ENCODE measurements at places on chromosomes 12 and 14.

- no peak for DNase-seq
These were observed 45.2 kb downstream of the WDHD1 start for GRCh38 chr14:54981698-54982097.

DNA sequence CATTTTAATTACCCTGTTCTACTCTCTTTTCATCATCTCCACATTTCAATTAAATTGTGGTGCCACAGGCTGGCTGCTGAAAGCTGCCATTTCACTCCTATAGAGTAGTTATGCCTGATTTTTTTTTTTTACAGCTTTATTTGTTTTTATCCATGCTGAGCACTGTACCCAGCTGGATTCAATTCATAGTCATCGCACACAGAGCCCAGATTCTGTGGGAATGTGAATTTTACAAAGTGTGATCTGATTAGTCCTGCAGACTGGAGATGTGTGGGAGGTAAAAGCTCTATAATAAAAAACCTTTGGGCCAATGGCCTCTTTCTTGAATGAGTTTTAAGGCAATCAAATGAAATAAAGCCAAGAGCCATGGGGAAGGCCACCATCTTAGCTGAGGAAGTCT is 190.2 kb downstream of the ANO4 start:
- no peak for DNase-seq

DNA sequence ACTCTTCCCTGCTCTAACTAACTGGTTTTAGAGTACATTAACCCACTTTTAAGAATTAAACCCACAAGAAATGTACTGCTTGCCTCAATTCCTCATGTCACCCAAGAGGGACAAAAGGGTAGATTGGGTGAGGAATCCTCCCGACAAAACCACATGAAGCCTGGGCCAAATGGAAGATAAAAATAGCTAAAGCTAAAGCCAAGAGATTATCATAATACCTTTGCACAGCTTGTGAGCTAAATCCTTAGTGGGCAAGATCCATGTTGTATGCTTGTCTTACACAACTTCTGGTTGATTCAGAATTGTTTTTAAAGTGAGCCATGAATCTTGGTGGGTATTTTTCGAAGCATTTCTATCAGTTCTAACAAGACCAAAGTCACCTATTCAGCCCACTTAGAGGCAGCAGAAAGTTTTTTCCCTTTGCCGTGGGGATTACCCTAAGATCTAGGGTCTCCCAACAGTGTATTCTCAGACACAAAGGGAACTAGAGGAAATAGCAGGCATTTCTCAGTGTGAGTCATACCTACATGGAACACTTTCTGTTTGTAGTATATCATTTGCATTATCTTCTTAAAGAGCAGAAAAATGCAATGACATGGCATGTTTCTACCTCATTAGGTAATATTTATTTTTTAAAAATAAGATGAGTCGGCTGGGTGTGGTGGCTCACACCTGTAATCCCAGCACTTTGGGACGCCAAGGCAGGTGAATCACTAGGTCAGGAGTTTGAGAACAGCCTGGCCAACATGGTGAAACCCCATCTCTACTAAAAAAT is 616.6 kb downstream of the KCNH5 start:
- DNase-seq = no peak

DNA sequence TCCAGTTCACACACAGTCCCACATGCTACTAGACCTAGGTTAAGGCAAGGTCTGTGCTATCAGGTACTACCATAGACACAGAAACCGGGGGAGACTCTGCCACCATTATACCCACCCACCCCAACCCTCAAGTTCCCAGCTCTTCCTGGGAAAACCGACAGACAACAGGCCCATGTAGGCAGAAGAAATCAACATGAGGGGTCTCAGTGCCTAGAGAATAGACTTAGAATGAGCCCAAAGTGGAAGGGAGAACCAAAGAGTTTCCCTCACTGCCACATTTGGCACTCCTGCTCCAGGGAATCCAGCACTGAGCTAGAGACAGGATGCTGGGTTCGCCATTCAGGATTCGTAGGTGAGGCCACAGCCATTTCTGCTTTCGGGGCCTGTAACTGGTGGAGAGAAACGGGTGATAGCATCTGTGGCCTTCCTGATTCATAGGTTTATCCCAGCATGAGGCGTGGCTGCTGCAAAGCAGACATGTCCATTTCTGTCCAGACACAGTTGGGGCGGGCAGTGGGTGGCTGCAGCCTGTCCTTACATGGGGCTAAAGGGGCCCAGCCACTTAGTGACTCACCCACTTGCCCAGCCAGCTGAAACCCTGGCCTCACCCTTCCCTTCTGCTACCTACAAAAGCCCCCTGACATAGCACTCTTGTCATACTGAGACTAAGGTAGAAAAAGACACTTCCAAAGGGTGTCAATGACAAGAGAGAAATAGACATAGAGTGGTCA is 69.4 kb downstream of the IRF2BPL start:
- DNase-seq = peak; percentile 47

- no peak for DNase-seq
These were observed 49.1 kb downstream of the FAM222A start for GRCh38 chr12:109762673-109763191.

DNA sequence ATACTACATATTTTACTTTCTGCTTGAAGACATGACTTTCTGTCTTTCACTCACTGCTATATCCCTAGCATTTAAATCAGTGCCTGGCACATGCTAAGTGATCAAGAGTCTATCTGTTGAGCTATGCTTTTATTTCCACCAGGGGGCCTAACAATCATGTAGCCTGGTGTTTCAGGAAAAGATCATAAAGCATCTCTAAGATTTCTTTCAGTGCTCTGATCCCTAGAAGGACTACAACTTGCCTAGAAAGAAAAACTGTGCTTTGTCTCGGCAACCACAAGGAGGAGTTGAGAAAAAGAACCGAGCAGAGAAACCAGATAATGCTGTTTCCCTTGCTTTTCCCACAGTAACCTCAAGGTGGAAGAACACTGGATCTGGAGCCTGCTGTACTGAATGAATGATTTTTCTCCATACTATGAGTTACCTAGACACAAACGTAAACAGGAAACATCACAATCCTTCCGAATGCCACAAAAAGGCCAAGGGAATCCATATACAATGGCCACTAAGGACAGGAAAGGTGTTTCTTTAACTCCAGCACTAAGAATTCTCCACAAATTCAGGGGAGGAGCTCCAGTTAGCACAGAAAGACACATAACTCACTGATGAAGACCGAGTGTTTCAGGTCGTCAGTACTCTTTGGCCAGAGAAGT is 1.2 kb downstream of the CRY1 start:
- no peak for DNase-seq

DNA sequence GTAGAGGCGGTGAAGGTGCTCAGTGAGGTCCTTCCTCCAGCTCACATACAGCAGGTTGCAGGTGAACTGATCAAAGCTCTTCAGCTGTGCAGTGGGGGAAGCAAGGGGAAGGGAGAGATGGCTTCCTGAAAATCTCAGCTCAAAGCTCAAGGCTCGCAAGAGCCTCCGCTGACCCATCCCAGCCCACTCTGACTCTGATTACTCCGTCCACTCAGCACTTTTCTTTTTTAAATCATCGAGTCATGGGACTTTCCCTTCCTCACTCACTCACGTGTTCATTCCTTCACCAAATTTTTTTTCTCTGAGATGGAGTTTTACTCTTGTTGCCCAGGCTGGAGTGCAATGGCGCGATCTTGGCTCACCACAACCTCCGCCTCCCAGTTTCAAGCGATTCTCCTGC is 4.7 kb downstream of the ABCD4 start:
- no peak for DNase-seq

DNA sequence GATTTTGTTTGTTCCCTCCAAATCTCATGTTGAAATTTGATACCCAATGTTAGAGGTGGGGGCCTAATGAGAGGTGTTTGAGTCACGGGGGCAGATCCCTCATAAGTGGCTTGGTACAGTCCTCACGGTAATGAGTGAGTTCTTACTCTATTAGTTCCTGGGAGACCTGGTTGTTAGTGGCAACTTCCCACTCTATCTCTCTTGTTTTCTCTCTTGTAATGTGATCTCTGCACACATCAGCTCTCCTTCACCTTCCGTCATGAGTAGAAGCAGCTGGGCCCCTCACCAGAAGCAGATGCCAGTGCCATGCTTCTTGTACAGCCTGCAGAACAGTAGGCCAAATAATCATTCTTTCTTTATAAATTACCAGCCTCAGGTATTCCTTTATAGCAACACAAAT is 29.6 kb upstream of the KCNK10 start:
- DNase-seq = no peak

DNA sequence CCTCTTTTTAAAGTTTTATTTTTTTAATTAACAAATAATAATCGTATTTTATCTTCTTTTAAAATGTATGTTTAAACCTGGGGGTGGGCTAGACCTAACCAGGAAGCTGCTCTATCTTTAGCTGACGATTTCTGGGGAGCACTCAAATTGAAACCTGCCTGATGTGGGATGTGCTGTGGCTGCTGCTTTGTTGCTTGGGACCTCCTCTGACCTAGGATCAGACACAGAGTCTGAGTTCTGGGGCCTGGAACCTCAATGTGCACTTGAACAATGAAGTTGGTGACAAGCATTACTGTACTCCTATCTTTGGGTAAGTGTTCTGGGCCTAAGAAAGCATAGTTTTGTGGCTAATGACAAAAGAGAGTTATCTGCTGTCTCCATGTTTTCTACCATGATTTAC is 386.7 kb downstream of the DAD1 start:
- no peak for DNase-seq

GRCh38 chr12:96486751-96487613 is 2.4 kb upstream of the CFAP54 start:
- no peak for DNase-seq

DNA sequence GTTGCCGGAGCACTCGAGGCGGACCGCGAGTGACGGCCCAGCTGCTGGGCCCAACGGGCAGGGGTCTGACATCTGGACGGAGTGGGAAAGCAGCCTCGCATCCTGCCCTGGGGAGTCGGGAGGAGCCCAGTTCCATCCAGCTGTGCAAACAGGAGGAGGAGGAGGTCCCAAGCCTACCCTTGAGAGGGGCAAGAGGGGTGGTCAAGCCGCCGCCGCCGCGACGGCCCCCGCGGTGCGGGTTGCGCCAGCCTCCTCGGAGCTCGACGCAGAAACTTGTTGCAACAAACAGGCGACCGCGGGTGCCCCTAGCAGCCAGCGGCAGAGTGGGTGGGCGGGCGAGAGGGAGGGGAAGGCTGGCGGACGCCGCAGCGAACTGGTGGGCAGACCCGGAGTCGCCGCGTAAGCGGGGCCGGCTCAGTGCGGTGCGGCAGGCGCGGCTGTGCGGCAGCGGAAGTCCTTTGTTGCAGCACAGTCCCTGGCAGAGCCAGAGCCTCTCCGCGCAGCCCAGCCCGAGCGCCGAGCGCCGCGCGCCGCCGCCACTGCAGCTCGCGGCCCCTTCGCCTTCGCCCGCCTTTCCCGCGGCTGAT is at the start of gene ZBTB1:
ZBTB1 (plus strand) TSS at position 461 of the 587 bp plus-strand sequence. CDS start 16,735 bp downstream, outside the sequence.
- peak; percentile 89 for DNase-seq

DNA sequence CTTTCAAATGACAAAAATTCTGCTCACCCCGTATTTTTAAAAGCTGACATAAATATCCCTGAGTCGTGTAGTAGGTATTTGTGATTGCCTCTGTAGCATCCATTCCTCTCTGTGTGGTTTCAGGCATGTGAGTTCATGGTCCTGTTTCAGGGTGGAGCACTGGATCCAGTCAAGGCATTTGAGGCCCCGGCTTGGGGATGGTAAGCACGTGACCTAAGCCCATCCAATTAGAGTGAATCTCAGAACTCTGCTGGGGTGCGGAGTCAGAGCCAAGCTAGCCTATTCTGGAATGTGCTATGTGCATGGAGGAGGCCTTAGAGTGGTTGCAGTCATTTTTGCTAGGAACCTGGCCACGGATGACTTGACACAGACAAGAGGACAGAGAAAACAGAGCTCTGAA is 4.3 kb upstream of the CSRP2 start:
- DNase-seq = no peak

DNA sequence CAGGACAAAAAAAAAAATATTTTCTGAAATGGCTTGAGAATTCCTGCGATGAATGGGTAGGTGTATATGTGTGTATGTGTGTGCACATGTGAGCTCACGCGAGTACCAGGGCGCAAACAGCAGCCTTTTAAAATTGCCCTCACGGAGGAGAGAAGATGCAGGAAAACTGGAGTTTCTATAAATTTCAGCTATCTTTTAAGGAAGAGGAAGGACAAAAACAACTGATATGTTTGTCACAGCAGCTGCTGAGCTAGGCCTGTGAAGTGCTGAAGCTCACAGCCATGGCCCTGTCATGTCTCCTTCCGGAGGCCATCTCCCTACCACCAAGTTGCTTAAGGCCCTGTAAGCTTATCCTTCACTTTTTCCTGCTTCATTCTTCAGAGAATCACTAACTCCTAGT is 40.8 kb downstream of the DUSP16 start:
- no peak for DNase-seq

- DNase-seq = no peak
These were observed 156.9 kb downstream of the DPF3 start for GRCh38 chr14:72736786-72737559.

GRCh38 chr14:95713596-95714371 is at the start of gene TCL1A:
TSS of gene TCL1A (minus strand) at chr14:95714125. CDS start at chr14:95714066, 59 bp downstream.
- peak; percentile 31 for DNase-seq

DNA sequence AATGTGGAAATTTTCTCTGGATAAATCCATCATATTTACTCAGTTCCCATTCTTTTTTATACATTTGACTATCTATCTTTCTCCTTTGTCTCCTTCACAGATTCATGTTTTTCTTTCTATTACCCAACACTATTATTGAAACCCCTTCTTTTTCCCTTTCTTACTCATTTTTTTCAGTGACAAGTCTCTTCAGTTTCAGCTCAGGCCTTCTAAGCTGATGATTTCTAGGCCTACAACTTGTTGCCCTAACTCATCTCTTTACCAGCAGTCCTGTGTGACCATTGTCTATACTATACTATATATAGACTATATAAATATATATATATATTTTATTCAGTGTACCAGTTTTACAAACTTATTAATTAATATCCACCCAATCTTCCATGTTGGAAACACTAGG is 31.8 kb downstream of the SLC16A7 start:
- DNase-seq = no peak

DNA sequence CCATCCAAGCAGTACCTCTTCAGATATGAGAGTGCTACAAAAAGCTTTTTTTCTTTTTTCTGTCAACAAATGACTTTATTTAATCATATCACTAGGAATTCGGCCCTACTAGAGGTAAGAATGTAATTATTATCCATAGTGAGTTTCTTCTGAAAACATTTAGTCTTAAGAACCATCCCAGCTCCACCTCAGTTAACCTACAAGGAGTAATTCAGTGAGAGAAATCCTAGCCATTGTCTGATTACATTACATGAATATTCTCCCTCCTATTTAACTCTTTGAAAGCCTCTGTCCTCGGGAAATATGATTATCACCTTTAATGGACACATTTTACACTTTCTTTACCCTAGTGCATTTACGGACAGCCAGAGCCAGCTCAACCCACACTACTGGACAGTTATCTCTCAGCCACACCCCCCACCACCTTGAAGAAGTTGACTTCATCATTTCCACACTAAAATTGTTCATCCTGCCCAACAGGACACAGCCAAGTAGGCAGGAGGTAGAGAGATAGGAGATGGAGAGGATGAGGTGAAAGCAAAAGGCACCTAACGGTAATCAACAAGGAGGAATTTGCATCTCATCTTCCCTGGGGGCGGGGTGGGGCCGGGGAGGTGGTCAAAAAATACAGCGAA is 1.3 kb downstream of the PPFIA2 start:
- DNase-seq = no peak

- DNase-seq = no peak
These were observed 42.9 kb upstream of the TESC start for GRCh38 chr12:117142094-117142493.

- DNase-seq = no peak
These were observed 362.6 kb downstream of the TMEM121 start for GRCh38 chr14:105888784-105889665.

GRCh38 chr12:106415134-106415533 is 57.6 kb downstream of the POLR3B start:
- no peak for DNase-seq

GRCh38 chr14:53701108-53701875 is 255.3 kb downstream of the BMP4 start:
- no peak for DNase-seq

GRCh38 chr14:105141486-105142281 is 26.9 kb downstream of the JAG2 start:
- no peak for DNase-seq
